ENCODE measurements at places on chromosomes 1 and 21.

- peak; percentile 41 for DNase-seq
- H3K4me1 ChIP-seq = peaks cover 7% of the 10 kb centered on the region
- H3K27ac ChIP-seq = no peak within 1 kb of the TSS
- H3K27me3 ChIP-seq = no peaks in the 10 kb centered on the region
- H3K4me3 ChIP-seq = peak within 1 kb of the TSS; percentile 44
- no peaks in the 10 kb centered on the region for H3K36me3 ChIP-seq
Observed at GRCh38 chr1:54547601-54548388, at the start of gene ACOT11. TSS of gene ACOT11 (plus strand) at chr1:54548228. CDS start at chr1:54548310, 82 bp downstream.

DNA sequence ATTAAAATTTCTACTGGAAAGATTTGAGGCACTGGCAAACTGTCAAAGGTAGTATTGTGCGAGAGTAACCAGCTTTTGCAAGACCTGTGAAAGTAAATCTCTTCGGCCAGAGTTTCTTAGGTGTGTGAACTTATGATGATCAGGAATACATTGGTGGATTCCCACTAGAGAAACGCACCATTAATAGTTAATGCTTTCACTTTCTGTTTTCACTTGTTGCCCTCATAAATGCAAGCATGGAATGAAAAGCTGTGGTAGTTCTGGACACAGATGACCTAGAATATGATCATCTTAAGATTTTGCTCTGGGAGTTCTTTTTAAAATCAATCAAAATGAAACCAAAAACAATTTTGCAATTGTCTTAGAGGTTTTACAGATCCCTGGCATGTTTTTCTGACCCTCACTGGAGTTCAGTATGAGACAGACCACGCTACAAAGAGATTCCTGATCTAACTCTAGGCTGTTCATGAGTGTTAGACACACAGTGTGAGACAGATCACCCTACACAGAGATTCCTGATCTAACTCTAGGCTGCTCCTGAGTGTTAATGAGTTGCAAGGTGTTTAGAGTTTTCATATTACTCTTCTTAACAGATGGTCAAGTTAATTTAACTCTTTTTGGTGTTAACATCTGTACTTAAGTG, 98.8 kb downstream of the SDCCAG8 start:
- no peaks in the 10 kb centered on the region for H3K27me3 ChIP-seq
- peak; percentile 54 for DNase-seq
- H3K4me1 ChIP-seq = no peaks in the 10 kb centered on the region
- no peak overlapping the region for H3K27ac ChIP-seq
- no peak overlapping the region for H3K4me3 ChIP-seq

DNA sequence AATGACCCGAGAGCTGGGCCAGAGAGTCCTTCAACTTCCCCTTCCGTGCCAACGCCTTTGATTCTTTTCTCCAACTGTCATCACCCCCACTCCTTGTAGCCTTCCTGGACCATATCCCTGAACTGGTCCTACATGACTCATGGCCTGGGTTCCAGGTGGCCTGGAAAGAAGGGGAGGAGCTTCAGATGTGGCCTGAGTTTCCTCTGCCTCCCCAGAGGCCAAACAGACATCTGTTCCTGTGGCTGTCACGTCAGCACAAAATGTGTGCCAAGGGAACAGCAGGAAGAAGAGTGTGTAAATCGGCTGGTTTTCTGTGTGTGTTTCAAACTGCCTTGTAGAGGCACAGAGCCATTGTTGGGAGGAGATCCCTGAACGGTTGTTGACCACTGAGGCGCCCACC, 24.9 kb upstream of the KIRREL1 start:
- H3K4me3 ChIP-seq = no peak overlapping the region
- peak; percentile 60 for DNase-seq
- H3K36me3 ChIP-seq = no peaks in the 10 kb centered on the region

- peaks cover 5% of the 10 kb centered on the region for H3K4me1 ChIP-seq
- DNase-seq = no peak
- H3K27me3 ChIP-seq = no peaks in the 10 kb centered on the region
- H3K36me3 ChIP-seq = peaks cover 4% of the 10 kb centered on the region
Observed at GRCh38 chr1:91022518-91022929, 689 bp upstream of the ZNF644 start.

GRCh38 chr1:43569175-43569574, 38.5 kb downstream of the PTPRF start:
- no peaks in the 10 kb centered on the region for H3K27me3 ChIP-seq
- no peaks in the 10 kb centered on the region for H3K36me3 ChIP-seq
- peaks cover 36% of the 10 kb centered on the region for H3K4me1 ChIP-seq
- H3K27ac ChIP-seq = no peak overlapping the region
- no peak for DNase-seq

- no peaks in the 10 kb centered on the region for H3K4me1 ChIP-seq
- H3K4me3 ChIP-seq = no peak overlapping the region
- DNase-seq = no peak
- no peak overlapping the region for H3K27ac ChIP-seq
- H3K27me3 ChIP-seq = no peaks in the 10 kb centered on the region
Observed at GRCh38 chr1:219257751-219258150, 84.1 kb downstream of the LYPLAL1 start.

GRCh38 chr1:57468641-57469523, 45.0 kb upstream of the DAB1 start:
- peak overlapping the region; percentile 63 for H3K27ac ChIP-seq
- H3K4me3 ChIP-seq = no peak overlapping the region
- no peaks in the 10 kb centered on the region for H3K27me3 ChIP-seq
- H3K36me3 ChIP-seq = no peaks in the 10 kb centered on the region
- H3K4me1 ChIP-seq = peaks cover 5% of the 10 kb centered on the region

DNA sequence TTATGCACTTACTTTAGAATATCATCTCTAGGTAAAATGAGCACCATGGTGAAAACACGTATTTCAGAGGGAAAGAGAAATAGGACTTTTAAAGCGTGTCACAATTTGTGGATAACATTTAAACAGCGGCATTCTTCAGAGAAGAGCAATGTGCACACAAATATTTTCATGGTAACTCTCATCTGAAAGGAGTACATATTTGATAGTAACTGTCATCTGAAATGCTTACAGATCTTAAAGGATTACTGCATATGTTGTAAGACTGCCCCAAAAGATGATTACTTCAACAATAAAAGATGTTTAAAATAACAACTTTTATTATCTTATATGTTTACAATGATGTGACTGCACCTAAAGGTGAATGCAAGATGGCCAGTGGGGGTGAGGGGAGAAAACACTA, 408.8 kb downstream of the PLA2G4A start:
- no peak overlapping the region for H3K27ac ChIP-seq
- H3K36me3 ChIP-seq = no peaks in the 10 kb centered on the region
- H3K27me3 ChIP-seq = no peaks in the 10 kb centered on the region
- H3K4me3 ChIP-seq = no peak overlapping the region
- H3K4me1 ChIP-seq = no peaks in the 10 kb centered on the region
- no peak for DNase-seq

- H3K4me1 ChIP-seq = no peaks in the 10 kb centered on the region
- H3K27me3 ChIP-seq = peaks cover 22% of the 10 kb centered on the region
- H3K36me3 ChIP-seq = no peaks in the 10 kb centered on the region
Observed at GRCh38 chr1:44152692-44153091, 11.3 kb upstream of the KLF18 start.

DNA sequence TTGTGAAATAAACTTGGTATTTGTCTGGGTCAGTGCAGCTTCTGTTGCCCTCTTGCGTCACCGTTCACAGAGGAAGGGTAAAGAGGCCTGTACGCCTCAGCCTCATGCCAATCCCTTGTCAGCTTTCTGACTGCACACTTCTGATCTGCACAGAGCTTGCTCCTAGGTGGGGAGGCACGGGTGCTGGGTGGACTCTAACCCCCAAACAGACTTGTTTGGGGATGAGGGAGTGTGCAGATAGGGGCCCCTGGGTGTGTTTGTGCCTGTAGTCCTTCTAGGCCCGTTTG, 803 bp upstream of the B4GALT2 start:
- H3K36me3 ChIP-seq = peaks cover 38% of the 10 kb centered on the region
- no peak for DNase-seq
- H3K27ac ChIP-seq = no peak overlapping the region
